ENCODE measurements at places on chromosomes 2 and 18. TPM values are rescaled to one million over a fixed set of nuclear protein-coding genes. Genes with fewer than 3 reads are reported as not detected.

DYNC2LI1 gene
- 19.2 TPM for total RNA-seq

CSRNP3 gene
- total RNA-seq = 3.0 TPM

STAMBP gene
- total RNA-seq = 24.1 TPM

SLC16A14 gene
- total RNA-seq = 2.6 TPM

ANKRD62 gene
- total RNA-seq = not detected

L3MBTL4 gene
- not detected for total RNA-seq

PLEKHH2 gene
- 5.7 TPM for total RNA-seq

MRPL44 gene
- 33.9 TPM for total RNA-seq

CRYGD gene
- total RNA-seq = not detected

TTC21B gene
- 30.6 TPM for total RNA-seq

UPP2 gene
- total RNA-seq = not detected

TLK1 gene
- 33.7 TPM for total RNA-seq

CHRNA1 gene
- total RNA-seq = not detected

SNRNP200 gene
- total RNA-seq = 54.9 TPM

COL4A4 gene
- total RNA-seq = 0.50 TPM

ASIC4 gene
- 0.15 TPM for total RNA-seq

ADGRF3 gene
- total RNA-seq = not detected

SCYGR4 gene
- total RNA-seq = not detected

TMEM169 gene
- 0.29 TPM for total RNA-seq
